ENCODE measurements at places on chromosomes 13 and 19. TPM values are rescaled to one million over a fixed set of nuclear protein-coding genes. Genes with fewer than 3 reads are reported as not detected.

The SUGP1 gene
- total RNA-seq, result 41.4 TPM

The YIPF2 gene
- total RNA-seq, result 42.2 TPM

The UBE2L5 gene
- not detected for total RNA-seq

The IZUMO4 gene
- total RNA-seq, result 7.4 TPM

The OR10H1 gene
- not detected for total RNA-seq
